ENCODE measurements at places on chromosomes 2 and 18.
A peak's percentile ranks its signal among the peaks of the same experiment; 100 is the strongest.

DNA sequence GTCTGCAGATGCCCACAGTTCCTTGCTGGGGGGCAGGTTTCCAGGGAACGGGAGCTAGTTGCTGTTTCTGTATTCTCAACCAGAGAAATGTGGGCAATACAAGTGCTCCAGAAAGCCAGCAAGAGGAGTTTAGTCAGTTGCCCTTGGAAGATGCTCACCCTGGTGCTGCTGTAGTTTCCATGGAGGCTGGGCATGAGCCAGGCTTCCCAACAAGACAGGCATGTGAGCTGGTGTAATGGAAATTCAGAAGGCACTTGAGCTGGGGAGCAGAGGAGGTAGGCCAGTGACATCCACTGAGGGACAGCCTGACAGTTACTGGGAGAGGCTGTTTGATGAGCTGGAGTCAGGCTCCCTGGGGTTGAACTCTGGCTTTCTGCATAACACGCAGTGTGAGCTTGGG, 7.7 kb downstream of the HK2 start:
- DNase-seq, result no peak

DNA sequence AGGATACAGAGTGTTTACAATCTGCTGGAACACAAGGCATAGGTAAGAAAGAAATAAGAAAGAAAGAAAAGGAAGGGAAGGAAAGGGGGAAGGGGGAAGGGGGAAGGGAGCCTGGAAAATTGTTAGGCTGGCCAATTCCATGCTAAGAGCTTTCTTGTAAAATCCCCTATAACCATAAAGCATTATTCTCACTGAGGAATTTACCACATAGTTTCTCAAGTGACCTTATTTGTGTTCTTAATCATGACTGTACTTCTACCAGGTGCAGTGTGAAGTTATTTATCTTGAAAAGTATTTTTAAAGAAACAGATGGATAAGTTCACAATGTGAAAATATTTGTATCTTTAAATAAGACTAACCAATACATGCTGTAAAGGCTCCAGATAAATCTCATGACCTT, 39.2 kb upstream of the KIDINS220 start:
- DNase-seq, result no peak

DNA sequence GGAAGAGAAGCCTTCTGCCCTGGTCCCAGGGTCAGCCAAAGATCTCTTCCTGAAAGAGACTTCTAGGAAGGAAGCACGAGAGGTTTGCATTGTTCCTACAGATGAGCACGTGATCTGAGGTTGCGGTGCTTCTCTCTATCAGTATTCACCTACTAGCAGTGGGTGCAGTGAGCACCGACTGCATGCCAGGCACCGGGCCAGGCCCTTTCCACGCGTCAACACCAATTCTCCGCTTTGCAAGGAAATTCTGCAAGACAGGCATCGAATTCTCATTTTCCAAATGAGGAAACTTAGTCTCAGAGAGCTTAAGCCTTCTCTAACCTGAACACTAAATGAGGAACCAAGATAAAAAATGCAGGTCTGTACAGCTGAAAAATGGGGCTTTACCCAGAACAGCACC, 151.5 kb upstream of the MYCN start:
- no peak for DNase-seq

DNA sequence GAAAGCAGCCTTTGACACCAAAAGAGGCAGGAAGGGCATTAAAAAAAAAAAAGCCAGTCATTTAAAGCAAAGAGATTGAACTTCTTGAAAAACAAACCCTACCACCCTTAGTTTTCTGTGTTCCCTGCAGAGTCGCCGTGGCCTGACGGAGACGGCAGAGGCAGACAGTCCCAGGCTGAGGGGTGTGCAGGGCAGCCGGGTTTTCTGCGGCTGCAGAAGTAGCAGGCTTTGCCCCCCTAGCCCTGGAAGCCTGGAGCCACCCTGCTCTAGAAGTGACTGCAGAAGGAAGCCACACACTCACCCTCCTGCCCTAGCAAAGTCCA, 2.8 kb downstream of the INPP5D start:
- DNase-seq, result no peak

DNA sequence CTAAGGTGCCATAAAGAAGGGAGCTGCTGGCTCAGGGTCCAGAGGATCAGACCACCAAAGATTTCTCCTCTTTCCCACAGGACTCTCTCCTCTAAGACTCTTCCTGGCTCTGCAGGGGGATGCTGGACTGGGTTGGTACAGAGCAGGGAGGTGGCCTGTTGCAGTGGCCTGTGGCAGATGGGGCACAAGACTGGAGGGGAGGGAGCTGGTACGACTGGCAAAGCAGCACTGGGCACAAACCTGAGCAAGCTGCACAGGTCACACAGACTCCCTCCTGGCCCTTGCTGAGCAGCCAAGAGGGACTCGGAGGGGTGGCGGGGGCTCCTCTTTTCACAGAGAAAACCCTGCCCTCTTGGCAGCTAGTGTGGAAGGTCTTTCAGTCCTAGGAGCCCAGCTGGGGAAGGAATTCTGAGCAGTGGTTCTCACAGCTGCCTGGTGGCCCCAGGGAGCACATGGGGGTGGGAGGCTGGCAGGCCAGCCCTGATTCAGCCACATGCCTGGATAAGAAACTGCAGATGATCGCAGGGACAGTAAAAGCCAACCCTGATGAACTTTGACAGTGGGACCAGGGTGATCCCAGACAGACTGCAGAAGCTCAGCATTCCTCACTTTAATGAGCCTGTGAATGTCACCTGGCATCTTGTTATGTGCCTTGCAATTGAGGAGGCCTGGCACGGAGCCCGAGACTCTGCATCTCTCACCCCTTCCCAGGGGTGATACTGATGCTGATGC, 32.5 kb upstream of the ACAA2 start:
- DNase-seq, result no peak

DNA sequence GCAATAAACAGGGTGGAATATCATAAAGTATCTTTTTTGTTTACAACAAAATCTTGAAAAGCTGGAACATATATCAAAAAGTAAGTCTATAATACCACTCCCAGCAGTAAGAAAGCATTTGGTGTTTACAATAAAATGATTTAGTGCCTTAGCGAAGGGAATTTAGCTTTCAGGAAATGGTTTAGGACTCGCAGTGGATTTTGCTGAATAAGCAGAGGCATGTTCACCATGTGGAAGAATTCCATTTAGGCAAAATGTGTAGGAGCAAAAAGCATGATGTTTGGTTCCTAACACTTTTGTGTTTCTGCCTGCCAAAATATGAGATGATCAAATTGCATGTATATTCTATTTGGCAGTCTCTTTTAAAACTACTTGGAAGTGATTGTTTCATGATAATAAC, 163.6 kb downstream of the AGPS start:
- no peak for DNase-seq

DNA sequence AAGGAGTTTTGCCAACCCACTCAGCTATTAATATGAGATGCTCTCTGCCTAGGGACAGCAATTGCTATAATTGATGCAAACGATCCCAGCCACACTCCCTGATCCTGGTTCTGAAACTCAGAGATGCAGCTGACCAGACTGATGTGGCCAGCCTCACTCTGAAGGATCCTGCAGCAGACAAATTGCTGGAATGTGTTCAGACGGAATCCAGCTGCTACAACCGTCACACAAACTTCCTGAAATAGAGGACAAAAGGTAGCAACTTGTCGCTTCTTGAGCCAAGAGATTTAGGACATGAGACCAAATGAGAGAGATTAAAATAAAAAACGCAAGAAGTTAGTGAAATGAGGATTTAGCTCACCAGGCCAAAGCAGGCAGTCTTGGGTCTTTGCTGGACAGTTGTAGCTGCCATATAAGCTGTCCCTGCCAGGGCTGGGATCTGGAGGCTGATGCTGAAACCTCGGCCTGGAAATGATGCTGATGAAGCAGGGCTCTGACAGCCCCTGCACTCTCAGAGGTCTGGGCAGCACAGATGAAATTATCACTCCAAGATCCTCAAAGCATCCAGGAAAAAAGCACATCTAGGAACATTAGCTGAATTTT, 8.3 kb upstream of the YWHAQ start:
- no peak for DNase-seq

DNA sequence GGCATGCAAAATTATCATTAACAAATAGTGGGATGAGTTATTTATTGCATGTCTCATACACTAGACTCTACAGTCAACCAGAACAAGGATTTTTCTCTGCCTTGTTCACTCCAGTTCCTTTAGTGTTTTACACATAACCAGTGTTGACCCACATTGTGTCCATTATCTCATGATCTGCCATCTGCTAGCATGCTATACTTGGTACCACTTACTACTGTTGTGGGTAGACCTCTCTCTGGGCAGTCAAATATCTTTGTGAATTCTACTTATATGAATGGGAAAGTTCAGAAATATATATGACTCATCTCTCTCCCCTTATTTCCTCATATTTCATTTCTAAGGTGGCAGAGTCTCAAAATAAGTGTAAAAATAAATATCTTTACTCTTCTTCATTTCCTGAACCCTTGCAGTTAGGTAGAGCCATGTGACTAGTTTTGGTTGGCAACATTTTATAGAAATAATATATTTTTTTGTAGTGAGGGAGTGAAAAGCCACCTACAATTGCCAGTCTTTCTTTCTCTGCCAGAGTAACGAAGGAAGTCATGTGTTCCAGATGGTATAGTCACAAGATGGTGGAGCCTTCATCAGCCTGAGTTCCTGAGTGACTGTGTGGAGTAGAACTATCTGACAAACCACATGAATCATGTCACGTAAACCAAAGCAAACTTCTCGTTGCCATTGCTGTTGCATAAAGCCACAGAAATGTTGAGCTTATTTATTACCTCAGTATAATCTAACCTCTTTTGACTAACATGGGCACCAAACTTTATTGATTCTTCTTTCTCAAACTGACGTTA, 704.0 kb downstream of the RNF144A start:
- DNase-seq, result no peak

DNA sequence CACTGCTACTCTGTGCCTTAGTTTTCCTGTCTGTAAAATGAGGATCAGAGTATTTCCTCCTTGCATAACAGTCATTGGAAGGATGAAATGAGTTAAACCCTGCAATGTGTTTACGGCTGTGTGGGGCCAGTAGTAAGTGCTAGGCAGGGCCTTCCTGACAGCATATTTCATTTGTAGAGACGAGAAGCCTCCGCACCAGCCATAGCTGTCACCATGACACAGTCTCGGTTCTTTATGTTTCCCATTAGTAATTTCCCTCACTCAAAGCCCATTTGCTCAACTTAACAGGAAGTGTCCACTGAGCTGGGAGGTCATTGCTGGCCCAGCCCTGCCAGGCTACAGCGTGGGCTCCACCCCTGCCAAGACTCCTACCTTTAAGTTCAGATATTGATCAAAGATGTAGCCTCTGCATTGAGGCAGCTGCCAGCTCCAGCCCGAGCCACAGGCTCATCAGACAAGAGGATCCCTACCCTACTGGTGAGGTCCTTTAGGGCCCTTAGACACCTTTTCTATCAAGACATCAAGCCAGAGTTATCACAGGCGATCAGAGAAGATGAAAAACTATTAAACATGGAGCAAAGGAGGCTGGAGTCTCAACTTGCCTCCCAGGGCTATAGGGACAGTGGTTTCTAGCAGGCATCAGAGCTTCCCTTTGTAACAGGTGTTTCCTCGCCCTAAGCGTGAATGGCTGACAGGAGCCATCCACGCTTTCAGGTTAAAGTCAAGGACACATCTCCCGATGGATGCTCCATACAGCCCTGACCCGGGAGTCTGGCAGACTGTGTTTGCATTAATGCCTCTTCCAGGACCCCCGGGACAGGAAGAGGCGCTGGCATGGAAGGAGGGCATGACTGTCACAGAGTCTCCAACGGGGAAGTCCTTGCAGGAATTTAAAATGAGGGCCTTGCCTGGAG, 251.7 kb downstream of the NDUFA10 start:
- no peak for DNase-seq

DNA sequence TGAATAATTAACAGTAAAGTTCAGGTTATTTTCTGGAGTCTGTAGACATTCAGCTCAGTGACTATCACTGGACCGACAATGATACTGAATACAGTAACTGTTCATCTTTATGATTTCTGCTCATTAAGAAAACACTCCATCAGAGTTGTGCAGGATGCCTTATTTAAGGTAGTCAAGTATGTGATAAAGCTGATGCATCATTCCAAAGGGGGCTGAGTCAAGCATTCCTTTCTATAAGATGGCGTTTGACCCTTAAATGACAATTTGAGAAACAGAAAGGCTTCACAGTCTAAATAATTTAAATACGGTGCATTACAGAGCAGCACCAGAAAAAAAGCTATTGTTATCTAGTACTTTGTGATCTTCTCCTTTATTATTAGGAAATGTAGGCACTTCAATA, 131.1 kb downstream of the CDH2 start:
- DNase-seq, result peak; percentile 13

Measured in Daoy (cell line).